ENCODE measurements at places on chromosomes 6 and 20.
A peak's percentile ranks its signal among the peaks of the same experiment; 100 is the strongest.

DNA sequence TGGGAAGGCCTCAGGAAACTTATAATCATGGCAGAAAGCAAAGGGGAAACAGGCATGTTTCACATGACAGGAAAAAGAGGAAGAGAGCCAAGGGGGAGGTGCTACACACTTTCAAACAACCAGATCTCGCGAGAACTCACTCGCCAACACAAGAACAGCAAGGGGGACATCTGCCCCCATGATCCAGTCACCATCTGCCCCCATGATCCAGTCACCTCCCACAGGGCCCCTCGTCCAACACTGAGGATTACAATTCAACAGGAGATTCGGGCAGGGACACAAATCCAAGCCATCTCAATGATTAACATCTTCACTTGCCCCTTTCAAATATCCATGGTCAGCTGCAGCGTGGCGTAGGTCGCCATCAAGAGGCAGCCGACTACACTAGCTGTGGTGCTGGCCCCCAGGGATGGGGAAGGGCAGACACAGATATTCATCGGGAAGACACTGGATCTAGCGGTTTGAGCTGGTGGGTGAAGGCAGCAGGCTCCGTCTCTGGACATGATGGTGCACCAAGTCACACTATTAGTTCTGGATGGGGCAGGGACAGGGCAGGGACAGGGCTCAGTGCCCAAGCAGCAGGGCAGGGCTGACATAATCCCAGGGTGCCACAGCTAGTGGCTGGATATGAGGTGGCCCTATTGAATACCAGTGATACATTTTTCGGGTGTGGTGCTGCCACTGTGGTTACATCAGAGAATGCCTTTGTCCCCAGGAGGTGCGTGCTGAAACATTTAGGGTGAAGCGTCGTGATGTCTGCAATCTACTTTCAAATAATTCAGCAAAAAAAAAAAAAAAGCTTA is 31.6 kb downstream of the TUBB2B start:
- H3K27ac ChIP-seq = no peak overlapping the region
- no peak overlapping the region for H3K4me3 ChIP-seq
- no peak for DNase-seq
- no peaks in the 10 kb centered on the region for H3K27me3 ChIP-seq

DNA sequence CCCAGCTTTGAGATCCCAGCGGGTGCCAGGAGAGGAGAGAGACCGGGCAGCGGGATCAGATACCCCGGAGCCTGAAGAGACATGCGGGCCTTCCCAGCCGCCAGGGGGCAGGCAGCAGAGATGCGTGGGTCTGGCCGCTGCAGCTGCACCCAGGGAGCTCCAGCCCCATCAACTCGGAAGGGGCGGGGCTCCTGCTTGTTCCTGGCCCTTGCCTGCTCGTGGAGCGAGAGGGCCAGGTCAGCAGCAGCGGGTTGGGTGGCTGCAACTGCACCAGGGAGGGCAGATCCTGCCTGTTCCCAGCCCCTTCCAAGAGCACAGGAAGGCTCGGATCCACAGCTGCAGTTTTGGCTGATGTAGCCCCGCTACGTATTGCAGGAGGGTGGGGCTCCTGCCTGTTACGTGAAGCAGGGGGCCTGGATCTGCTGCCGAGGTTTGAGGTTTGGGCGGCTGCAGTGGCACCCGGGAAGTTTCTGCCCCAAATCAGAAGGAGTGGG is 532.8 kb downstream of the RFPL4B start:
- H3K27ac ChIP-seq = no peak overlapping the region
- peak; percentile 16 for DNase-seq
- H3K36me3 ChIP-seq = no peaks in the 10 kb centered on the region
- no peaks in the 10 kb centered on the region for H3K4me1 ChIP-seq
- no peaks in the 10 kb centered on the region for H3K27me3 ChIP-seq
- H3K4me3 ChIP-seq = no peak overlapping the region

GRCh38 chr6:160999516-160999915 is 7.9 kb downstream of the MAP3K4 start:
- H3K4me1 ChIP-seq = 0 out of 2 replicates have a peak, but pooled peaks cover 1% of the 10 kb centered on the region
- no peak overlapping the region for H3K4me3 ChIP-seq
- H3K27ac ChIP-seq = no peak overlapping the region
- DNase-seq = no peak
- no peaks in the 10 kb centered on the region for H3K36me3 ChIP-seq
- no peaks in the 10 kb centered on the region for H3K27me3 ChIP-seq

GRCh38 chr6:2229039-2229438 is 16.4 kb downstream of the GMDS start:
- H3K36me3 ChIP-seq = no peaks in the 10 kb centered on the region
- H3K27me3 ChIP-seq = no peaks in the 10 kb centered on the region
- H3K27ac ChIP-seq = no peak overlapping the region
- H3K4me3 ChIP-seq = no peak overlapping the region

DNA sequence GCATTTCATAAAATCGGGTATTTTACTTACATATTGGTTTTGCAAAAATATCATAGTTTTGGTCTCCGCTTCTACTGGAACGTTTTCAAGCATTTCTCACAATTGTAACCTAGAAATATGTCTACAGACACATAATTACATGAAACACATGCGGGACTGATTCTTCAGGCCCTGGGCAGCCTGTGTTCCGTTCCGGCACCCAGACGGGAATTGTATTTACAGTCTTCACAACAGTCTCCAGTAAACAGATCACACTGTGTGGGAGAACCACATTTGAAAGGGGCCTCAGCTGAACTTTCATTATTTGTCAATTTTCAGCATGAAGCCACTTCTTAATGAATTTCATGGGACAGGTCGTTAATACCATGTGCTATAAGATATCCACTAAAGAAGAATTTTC is 196.9 kb downstream of the DST start:
- H3K27ac ChIP-seq = no peak overlapping the region
- H3K36me3 ChIP-seq = no peaks in the 10 kb centered on the region
- no peaks in the 10 kb centered on the region for H3K4me1 ChIP-seq
- DNase-seq = no peak
- H3K27me3 ChIP-seq = no peaks in the 10 kb centered on the region
- H3K4me3 ChIP-seq = no peak overlapping the region

DNA sequence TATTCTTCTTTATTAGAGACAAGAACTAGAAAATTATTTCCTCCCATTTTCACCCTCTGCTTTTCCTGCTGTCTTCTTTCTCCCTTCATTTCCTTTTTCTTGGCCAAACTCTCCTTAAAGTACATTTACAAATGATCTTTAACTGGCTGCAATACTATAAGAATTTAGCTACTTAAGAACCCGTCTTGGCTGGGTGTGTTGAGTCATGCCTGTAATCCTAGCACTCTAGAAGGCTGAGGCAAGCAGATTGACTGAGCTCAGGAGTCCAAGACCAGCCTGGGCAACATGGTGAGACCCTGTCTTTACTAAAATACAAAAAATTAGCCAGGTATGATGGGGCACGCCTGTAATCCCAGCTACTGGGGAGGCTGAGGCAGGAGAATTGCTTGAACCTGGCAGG is 39.3 kb upstream of the SRPK1 start:
- H3K36me3 ChIP-seq = no peaks in the 10 kb centered on the region
- no peak overlapping the region for H3K4me3 ChIP-seq
- no peaks in the 10 kb centered on the region for H3K27me3 ChIP-seq
- no peak overlapping the region for H3K27ac ChIP-seq
- no peaks in the 10 kb centered on the region for H3K4me1 ChIP-seq

DNA sequence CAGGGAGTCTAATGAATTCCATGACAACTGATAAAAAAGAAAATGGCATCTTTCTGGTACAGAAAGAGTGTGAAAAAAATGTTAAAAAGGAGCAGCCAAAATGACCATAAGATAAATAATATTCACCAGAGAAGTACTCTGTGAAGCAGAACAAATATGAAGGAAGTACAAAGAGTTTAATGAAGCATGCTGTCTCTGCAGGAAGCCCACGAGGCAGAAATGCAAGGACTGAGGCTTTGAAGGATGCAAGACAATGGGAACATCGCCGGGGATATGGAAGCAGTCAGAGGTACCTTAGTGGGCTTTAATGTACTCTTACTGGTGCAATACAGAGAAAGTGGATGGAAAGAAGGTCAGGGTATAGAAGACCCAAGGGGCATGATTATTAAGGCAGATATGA is 50.7 kb downstream of the NOX3 start:
- H3K4me3 ChIP-seq = no peak overlapping the region
- H3K27me3 ChIP-seq = no peaks in the 10 kb centered on the region
- no peak overlapping the region for H3K27ac ChIP-seq
- no peaks in the 10 kb centered on the region for H3K36me3 ChIP-seq

- H3K27ac ChIP-seq = no peak overlapping the region
- H3K36me3 ChIP-seq = no peaks in the 10 kb centered on the region
- no peak overlapping the region for H3K4me3 ChIP-seq
Measured at GRCh38 chr6:76861403-76861802, 601.9 kb downstream of the HTR1B start.

DNA sequence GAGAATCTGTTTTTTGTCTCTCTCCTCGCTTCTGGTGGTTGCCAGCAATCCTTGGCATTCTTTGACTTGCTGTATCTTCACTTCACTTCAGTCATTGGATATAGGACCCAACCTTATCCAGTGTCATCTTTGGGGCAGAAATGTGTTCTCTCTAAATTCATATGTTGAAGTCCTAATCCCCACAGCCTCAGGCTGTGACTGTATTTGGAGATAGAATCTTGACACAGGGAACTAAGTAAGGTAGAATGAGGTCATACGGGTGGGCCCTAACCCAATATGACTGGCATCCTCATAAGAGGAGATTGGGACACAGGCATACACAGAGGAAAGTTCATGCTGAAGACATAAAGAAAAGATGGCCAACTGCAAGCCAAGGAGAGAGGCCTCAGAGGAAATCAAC is 51.9 kb upstream of the TPD52L1 start:
- H3K4me1 ChIP-seq = no peaks in the 10 kb centered on the region
- H3K27ac ChIP-seq = no peak overlapping the region
- H3K36me3 ChIP-seq = no peaks in the 10 kb centered on the region
- no peaks in the 10 kb centered on the region for H3K27me3 ChIP-seq
- DNase-seq = no peak

DNA sequence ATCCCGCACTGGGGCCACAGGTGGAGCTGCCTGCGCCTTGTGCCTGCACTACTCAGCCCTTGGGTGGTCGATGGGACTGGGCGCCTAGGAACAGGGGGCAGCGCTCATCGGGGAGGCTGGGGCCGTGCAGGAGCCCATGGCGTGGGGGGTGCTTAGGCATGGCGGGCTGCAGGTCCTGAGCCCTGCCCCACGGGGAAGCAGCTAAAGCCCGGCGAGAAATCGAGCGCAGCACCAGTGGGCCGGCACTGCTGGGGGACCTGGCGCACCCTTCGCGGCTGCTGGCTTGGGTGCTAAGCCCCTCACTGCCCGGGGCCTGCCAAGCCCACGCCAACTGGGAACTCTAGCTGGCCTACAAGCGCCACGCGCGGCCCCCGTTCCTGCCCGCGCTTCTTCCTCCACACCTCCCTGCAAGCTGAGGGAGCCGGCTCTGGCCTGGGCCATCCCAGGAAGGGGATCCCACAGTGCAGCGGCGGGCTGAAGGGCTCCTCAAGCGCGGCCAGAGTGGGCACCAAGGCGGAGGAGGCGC is 5.8 kb downstream of the HIVEP1 start:
- H3K4me1 ChIP-seq = no peaks in the 10 kb centered on the region
- no peak overlapping the region for H3K27ac ChIP-seq
- peaks cover 12% of the 10 kb centered on the region for H3K36me3 ChIP-seq
- H3K4me3 ChIP-seq = no peak overlapping the region

- no peaks in the 10 kb centered on the region for H3K36me3 ChIP-seq
- no peak overlapping the region for H3K4me3 ChIP-seq
- H3K4me1 ChIP-seq = no peaks in the 10 kb centered on the region
- H3K27ac ChIP-seq = no peak overlapping the region
- DNase-seq = no peak
Measured at GRCh38 chr6:97901531-97901930, 618.5 kb upstream of the MMS22L start.

GRCh38 chr6:69861986-69862385 is 4.4 kb upstream of the COL19A1 start:
- H3K36me3 ChIP-seq = no peaks in the 10 kb centered on the region
- no peak overlapping the region for H3K4me3 ChIP-seq
- no peak overlapping the region for H3K27ac ChIP-seq
- DNase-seq = no peak
- H3K4me1 ChIP-seq = no peaks in the 10 kb centered on the region

DNA sequence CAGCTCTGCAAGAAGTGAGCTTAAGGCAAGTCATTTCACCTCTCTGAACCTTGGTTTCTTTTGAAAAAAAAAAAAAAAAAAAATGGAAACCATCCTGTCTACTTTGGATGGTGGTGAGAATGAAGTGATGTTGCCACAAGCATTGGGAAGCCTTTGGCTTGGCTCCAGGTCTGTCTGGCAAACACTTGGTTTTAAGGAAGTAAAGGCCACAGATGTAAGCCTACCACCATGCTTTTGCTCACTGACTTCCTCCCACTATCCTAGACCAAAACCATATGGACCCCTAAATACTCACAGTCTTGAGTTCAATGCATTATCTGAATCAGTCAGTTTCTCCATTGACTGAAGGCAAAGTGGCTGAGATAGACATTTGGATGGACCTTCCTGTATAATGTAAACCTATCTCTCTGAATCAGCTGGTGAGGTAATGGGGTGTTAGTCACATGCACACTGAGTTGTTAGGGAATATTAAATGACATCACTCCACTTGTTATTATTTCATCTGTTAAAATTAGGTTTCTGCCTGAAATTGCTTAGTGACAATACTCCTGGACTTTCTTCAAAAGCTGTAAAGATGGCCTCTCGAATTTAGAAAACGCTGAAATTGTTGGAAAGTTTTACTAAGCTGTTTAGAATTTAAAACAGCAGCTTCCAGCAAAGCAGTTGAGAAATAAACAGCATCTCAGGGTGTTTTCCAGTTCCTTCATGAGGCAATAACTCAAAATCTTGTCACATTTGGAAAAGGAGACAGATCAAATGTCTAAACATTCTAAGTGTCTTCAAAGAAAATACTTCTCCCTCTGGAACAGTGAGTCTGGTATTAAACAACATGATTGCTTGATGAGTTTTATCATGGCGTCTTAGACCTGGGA is 833.5 kb downstream of the DHX35 start:
- no peaks in the 10 kb centered on the region for H3K36me3 ChIP-seq
- no peak overlapping the region for H3K27ac ChIP-seq
- H3K4me3 ChIP-seq = no peak overlapping the region
- H3K27me3 ChIP-seq = no peaks in the 10 kb centered on the region
- H3K4me1 ChIP-seq = no peaks in the 10 kb centered on the region

- peaks cover 1% of the 10 kb centered on the region for H3K4me1 ChIP-seq
- H3K4me3 ChIP-seq = no peak overlapping the region
- peaks cover 1% of the 10 kb centered on the region for H3K27me3 ChIP-seq
- H3K27ac ChIP-seq = no peak overlapping the region
- no peaks in the 10 kb centered on the region for H3K36me3 ChIP-seq
- no peak for DNase-seq
Measured at GRCh38 chr6:161890133-161890831, 616.4 kb upstream of the AGPAT4 start.

GRCh38 chr20:57849521-57850215 is 139.9 kb upstream of the PMEPA1 start:
- DNase-seq = no peak
- no peaks in the 10 kb centered on the region for H3K27me3 ChIP-seq
- H3K4me1 ChIP-seq = no peaks in the 10 kb centered on the region
- no peak overlapping the region for H3K4me3 ChIP-seq
- no peak overlapping the region for H3K27ac ChIP-seq
- H3K36me3 ChIP-seq = no peaks in the 10 kb centered on the region

- H3K27ac ChIP-seq = no peak overlapping the region
- H3K27me3 ChIP-seq = no peaks in the 10 kb centered on the region
- H3K4me1 ChIP-seq = no peaks in the 10 kb centered on the region
- DNase-seq = no peak
- no peak overlapping the region for H3K4me3 ChIP-seq
Measured at GRCh38 chr6:5680095-5680494, 326.6 kb downstream of the NRN1 start.

GRCh38 chr20:10537850-10538480 is 102.9 kb downstream of the SLX4IP start:
- no peak for DNase-seq
- H3K36me3 ChIP-seq = no peaks in the 10 kb centered on the region
- no peak overlapping the region for H3K27ac ChIP-seq
- no peaks in the 10 kb centered on the region for H3K4me1 ChIP-seq

- no peak overlapping the region for H3K27ac ChIP-seq
- no peaks in the 10 kb centered on the region for H3K4me1 ChIP-seq
- DNase-seq = no peak
- H3K4me3 ChIP-seq = no peak overlapping the region
Measured at GRCh38 chr6:138297761-138298298, 79.5 kb upstream of the PBOV1 start.
